ENCODE measurements at places on chromosomes 5 and 9.

GRCh38 chr5:161697001-161697400 lies 11.5 kb downstream of the GABRA6 start:
- no peak for DNase-seq

DNA sequence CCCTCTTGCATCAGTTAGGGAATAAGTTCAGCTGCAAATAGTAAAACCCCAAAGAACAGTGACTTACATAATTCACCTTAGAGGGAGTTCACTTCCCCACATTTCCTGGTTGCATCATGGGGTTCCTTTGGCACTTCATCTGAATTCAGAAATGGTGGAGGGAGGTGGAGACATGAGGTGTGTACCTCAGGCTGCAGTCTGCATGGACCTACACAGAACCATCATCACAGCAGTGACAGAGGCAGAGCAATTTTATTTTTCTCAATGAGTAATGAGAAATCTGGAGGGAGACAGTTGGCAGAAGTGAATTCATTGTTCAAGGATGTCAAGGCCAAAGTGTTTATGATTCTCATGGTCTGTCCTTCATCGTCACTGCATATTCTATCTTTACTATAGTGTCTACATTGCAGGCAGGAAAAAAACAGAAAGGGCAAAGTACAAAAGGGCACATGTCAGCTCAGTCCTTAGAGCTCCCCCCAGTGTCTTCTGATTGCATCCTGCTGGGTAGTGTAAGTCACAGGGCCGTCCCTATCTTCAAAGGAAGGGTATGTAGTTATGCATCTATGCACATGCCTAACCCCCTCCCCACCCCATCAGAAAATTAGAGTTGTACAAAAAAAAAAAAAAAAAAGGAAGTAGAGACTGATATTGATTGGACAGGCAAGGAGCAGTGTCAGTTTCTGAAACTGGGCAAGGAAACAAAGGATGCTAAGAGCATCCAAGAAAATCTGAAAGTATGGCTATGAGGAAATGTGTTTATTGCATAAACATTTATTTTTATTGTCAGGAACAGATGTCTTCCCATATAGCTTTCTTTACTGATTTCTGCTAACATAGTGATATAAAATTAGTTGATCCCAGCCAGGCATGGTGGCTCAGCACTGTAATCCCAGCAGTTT lies 132.7 kb upstream of the APC start:
- DNase-seq, result peak; percentile 3

DNA sequence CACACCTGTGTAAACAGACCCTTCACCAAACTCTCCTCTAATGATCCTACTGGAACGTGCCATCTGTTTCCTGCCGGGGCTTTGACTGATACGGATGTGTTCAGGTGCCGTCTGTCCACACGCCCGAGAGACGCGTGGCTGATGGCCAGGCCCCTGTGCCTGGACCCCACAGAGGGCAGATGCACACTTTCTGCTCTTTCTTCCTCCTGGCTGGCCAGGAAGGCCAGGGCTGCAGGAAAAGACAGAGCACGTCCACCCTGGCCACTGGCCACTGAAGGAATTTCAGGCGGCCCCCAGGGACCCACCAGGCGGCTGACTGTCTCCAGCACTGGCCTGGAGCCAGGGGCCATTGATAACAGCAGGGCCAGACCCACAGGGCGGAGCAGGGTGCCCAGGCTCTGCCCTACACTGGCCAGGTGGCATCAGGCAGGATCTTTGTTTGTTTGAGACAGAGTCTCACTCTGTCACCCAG lies 3.6 kb upstream of the ENG start:
- DNase-seq, result no peak

- DNase-seq, result peak; percentile 24
These were observed 6.1 kb downstream of the IL31RA start for GRCh38 chr5:55857247-55857640.

DNA sequence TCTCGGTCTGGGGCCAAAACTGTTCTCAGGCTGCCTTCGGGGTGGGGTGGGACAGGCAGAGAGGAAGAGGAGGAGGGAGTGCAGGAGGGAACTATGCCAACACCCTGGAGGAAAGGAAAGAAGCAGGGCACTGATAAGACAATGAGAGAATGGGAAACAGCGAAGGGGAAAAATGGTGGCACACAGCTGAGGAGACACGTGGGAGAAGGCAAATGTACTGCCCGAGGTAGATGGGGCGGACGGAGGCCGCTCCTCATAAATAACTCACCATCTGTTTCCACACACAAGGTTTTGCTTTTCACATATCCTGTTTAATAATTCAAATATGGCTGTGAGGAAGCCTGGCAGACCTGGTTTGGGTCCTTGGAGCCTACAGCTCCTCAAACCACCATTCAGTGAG lies 148.2 kb upstream of the LRRTM2 start:
- no peak for DNase-seq

GRCh38 chr9:114387680-114388356 lies at the start of gene AKNA:
Gene AKNA (minus strand): TSS chr9:114387982. CDS start chr9:114381333, 6,649 bp downstream.
- peak; percentile 63 for DNase-seq

Data from MV-4-11 (cell line).